ENCODE measurements at places on chromosomes 5 and 9.

GRCh38 chr9:96363175-96363967, 20.1 kb downstream of the SLC35D2 start:
- no peak for DNase-seq

DNA sequence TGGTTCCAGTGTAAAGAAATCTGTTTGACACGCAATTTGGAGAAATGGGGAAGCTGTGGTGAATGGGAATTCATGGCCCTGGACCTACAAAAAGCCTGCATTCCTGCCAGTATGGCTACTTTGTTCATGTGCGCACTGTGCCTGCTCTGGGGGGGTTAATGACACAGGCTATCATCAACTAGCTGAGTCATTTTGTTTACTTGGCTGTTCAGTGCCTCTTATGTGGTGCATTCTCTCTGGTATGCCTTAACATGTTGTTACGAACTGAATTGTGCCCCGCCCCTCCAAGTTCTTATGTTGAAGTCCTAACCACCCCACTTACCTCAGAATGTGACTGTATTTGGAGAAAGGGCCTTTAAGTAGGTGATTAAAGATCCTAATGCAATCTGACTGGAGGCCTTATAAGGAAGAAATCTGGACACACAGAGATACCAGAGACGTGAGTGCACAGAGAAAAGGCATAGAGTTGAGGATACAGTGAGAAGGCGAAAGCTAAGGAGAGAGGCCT, 20.4 kb upstream of the UBAP1 start:
- DNase-seq = no peak

GRCh38 chr5:148993283-148993936, 69.5 kb downstream of the SH3TC2 start:
- DNase-seq = no peak

DNA sequence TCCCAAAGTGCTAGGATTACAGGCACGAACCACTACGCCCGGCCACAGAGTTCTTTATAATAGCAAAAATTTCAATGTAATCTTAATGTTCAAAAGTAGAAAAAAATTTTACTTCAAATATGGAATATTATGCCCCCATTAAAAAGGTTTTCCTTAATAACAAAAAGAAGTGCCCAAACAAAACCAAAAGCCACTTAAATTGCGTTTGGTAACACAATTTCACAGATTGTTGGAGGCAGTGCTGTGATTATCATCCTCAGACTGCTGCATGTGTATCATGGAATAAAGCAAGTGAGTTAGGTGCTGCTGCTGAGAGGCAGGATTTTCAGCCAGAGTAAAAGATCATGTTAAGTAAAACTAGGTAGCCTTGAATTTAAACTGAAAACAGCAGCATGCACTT, 132.7 kb downstream of the COL23A1 start:
- no peak for DNase-seq

- DNase-seq = peak; percentile 21
These were observed 34.3 kb upstream of the RPS23 start for GRCh38 chr5:82312373-82312856.

DNA sequence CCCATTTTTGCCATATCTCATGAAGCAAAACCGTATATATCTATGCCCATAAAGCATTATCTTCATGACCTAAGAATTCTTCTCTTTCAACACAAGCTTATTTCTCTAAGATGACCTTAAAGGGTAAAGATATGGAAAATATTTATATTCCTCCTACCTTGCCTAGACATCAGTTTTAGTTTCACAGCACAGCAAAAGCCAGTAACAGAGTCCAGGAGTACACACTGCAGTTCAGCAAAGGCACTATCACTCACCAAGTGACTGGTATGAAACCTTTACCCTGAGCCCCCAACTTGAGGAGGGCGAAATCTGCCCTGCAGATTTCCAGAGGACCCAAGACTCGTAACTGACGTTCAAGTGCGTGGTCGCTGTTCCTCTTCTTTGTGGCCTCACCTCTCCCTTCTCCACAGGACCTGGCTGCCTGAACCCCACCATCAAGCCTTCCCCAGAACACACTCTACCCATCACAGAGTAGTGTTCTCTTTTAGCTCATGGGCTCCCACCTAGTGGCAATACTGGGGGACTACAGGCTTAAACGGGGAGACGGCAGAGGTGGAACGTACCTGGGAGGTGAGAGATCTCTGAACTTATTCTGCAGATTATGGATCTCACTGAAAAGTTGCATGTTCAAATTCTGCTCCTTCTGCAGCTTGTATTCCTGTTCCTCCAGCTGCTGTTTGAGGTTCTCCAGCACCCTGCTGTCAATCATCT, 141.0 kb downstream of the CDK5RAP2 start:
- DNase-seq = no peak

- DNase-seq = no peak
These were observed at the start of gene PPP1R26 for GRCh38 chr9:135479469-135480052. Gene PPP1R26, plus strand, starts transcription at chr9:135479782. Its CDS starts 4,729 bp downstream, at chr9:135484511.

GRCh38 chr9:14203356-14204056, 110.4 kb downstream of the NFIB start:
- no peak for DNase-seq

DNA sequence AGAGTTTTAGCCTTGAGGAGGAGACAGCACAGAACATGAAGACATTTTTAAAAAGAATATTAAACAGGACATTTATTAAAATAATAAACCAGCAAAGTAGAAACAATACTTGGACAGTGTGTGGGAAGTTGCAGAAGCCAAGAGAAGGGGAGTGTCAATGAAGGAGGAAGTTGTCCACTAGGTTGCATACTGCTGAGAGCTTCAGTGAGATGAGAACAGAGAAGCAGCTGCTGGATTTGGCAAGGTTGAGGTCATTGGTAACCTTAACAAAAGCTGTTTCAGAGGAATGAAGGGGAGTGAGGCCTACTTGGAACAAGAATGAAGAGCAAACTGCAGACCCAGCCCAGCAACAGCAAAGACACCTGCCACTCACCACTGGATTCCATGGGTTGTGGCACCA, 11.4 kb downstream of the BHMT start:
- no peak for DNase-seq

DNA sequence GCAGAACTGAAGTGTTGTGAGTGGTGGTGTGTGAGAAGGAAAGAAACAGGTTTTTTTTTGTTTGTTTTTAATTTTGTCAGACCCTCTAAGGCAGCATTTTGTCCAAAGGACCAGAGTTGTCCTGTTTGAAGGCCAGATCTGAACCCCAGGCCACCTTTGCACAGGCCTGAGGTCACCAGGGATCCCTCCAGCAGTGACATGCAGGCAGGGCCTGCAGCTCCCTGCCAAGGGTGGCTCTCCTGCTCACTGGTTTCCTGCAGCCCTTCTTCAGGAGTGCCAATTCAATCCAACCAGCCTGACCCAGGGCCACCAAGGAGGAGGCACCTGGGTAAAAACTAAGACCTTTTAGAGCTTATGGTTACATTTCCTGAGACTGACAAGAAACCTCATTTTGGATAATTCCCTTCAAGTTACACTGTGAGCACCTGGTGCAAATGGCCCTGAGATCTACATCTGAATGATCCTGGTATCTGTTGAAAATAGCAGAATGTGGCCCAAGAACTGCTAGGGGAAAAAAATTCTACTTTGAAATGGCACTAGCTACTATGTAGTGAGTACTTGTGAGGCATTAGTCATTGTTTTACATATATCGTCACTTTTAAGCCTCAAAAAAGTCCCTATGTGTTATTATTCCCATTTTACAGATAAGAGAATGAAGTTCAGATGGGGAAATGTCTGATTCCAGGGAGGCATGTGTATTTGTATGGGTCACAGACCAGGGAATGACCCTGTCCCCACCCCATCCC, 33.5 kb upstream of the SMU1 start:
- no peak for DNase-seq

- no peak for DNase-seq
These were observed 1201.4 kb upstream of the C9orf72 start for GRCh38 chr9:28774433-28775235.

DNA sequence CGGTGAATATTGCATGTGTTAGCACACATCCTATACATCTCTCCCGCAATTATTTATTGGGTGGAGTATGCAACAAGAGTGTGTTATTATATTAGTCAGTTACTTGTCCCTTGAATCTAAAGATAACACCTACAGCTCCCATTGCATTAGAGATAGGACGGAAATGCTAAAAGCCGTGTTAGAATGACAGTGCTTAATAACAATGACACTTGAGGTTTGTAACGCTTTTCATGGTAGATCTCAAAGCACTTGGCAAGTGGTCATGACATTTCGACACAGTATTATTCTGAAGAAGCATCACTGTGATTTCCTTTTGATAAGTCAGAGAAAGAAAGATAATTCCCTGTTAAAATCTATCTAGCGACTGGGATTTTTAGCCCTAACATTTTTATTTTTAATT, 33.4 kb upstream of the TRIO start:
- no peak for DNase-seq

DNA sequence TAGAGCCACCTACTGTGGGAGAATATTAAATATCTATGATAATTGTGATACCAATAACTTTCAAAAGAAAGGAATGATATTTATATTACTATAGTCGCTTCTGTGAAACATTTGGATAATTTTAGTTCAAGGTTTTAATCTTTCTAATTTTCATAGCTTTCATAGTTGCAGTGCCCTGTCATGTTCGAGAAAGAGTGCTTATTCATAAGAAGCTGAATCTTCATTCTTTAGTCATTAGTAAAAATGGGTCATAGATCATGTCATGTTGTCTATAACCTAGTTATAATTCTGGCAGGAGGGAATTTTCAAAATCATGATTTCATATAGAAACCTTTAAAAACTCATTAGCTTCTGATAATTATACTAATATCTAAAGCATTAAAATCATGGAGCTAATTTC, 685.6 kb downstream of the CETN3 start:
- DNase-seq = no peak

GRCh38 chr9:106025453-106025852, 331.1 kb downstream of the TMEM38B start:
- DNase-seq = no peak

DNA sequence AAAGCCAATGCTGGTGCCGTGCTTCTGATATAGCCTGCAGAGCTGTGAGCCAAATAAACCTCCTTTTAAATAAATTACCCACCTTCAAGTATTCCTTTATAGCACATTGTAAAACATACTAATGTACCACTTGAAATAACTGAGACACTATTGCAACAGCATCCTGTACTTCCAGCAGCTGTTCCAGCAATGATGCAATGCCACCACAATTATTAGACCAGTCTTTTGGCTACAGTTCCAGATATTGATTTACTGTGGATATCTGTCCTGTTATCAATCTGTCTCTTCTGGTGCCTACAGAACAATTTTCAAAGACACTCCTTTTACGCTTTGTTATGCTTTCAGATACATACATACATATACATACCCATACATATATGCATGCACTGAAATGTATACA, 567.9 kb downstream of the TAF11L14 start:
- no peak for DNase-seq

- peak; percentile 40 for DNase-seq
These were observed 25.9 kb upstream of the IDNK start for GRCh38 chr9:83596899-83597504.

DNA sequence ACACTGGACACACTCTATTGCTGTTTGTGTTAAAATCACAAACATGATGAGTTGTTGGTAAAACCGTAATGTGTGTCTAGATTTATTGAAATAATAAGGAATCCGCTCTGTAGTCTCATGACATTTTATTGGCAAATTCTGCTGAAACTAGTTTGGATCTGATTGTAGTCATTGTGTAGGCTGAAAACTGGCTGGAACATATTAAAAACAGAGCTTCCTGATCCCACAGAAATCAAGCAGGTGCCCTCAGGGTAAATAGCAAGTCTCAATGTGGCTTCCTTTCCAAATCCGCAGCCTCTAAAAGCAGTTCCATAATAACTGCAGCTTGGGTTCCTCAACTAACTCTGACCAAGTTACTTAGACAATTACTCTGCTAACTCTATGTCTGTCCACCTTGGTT, 427.5 kb upstream of the KIF2A start:
- DNase-seq = no peak

GRCh38 chr5:153084511-153084910, 406.0 kb upstream of the GRIA1 start:
- no peak for DNase-seq

DNA sequence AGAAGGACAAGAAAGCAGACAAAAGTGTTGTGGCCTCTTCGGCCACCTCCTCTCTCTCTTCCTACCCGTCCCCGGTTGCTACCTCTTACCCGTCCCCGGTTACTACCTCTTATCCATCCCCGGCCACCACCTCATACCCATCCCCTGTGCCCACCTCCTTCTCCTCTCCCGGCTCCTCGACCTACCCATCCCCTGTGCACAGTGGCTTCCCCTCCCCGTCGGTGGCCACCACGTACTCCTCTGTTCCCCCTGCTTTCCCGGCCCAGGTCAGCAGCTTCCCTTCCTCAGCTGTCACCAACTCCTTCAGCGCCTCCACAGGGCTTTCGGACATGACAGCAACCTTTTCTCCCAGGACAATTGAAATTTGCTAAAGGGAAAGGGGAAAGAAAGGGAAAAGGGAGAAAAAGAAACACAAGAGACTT, 2.4 kb downstream of the EGR1 start:
- no peak for DNase-seq

DNA sequence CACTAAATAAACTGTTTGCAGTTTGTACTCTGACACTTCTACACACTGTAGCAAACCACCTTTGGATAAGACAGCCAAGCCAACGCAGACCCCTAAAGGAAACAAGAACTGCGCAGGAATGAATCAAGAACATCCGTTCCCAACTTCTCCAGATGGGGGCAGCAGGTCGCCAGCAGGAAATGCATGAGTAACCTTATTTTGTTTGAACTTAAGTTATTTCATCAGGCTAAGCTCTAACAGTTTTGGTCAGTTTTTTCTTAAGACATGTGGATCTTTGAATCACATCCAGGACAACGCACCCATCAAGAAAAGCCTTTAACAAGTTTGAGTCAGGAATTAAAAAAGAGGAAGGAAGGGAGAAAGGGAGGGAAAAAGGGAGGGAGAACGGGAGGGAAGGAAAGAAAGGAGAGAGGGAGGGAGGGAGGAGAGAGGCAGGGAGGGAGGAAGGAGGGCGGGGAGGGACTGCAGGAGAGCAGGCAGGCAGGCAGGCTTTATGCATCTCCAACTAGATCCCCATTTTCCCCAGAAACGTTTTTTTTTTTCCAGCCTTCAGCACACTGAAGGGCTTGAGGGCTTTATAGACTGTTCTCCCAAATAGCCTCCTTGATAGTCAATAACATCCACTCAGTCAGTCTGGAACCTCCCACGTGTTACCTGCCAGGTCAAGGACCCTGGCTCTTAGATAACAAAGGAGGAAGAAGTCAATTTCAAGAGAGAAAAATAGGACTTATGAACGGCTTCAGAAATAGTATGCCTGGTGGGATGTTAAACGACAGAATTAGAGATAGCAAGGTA, 22.2 kb downstream of the BHMT start:
- peak; percentile 65 for DNase-seq

GRCh38 chr5:83911367-83911919, 190.8 kb upstream of the HAPLN1 start:
- no peak for DNase-seq

DNA sequence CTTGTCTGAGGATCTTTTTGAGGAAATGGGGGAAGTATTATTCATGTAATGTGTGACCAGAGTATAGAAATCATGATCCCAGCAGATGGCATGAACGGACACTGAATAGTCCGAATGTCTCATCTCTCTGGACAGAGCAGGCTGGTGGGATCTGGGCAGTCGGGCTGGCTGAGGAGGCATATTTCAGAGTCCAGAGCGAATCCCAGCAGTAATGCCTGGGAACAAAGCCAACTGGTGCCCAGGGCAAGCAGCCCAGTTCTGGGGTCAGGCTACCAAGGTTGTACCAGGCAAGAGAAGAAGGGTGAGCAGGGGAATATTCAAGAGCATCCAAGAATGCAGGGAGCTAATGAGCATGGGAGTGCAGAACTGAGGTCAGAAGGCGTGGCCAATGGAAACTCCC, 306.4 kb downstream of the ZSWIM6 start:
- no peak for DNase-seq

Measured in CD4-positive, alpha-beta T cell treated with Interleukin-2 at 100 ng/mL for 4 hours (primary cell).